Astrocyte of the cerebellum (primary cell): ENCODE measurements at places on chromosomes 4 and X.
A peak's percentile ranks its signal among the peaks of the same experiment; 100 is the strongest.

- no peak for DNase-seq
Observed at GRCh38 chr4:184662236-184662635, 12.7 kb downstream of the PRIMPOL start.

- peak; percentile 43 for DNase-seq
Observed at GRCh38 chr4:98474408-98474844, 184.0 kb downstream of the TSPAN5 start.

DNA sequence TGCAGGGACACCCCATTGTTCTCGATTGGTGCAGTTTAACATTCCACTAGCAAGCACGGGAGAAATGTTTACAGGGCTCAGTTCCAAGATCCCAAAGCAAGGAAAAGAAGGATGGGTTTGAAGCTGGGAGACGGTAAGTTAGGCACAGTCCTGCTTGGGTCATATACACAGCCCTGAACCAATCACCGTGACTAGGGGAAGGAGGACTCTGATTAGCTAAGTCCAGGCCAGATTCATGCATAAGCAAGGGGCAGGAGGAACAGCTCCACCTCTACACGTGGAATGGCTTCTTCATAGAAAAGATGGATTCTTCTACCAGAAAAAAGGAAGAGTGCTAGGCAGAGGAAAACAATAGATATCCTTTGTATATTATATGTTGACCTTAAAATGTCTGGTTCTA, 11.0 kb upstream of the EXOC1L start:
- DNase-seq, result no peak

GRCh38 chr4:126851391-126851790, 781.4 kb upstream of the INTU start:
- DNase-seq, result peak; percentile 63

DNA sequence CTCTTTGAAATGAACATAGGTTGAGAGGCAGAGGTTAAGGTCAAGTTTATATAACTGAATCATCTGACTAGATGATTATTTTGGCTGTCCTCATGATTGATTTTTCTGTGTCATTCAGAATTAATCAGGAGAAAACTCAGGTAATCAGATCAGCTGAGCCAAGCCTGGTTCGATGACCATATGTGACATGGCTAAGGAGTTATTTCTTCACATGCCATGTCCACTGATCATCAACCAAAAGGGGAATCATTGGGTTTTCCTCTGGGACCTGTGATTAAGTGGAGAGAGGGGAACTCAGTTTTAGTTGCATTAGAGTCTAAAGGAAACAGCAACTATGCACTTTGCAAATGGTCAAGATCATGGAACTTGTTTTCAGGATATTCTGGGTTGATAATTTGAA, 20.3 kb upstream of the PACRGL start:
- no peak for DNase-seq

DNA sequence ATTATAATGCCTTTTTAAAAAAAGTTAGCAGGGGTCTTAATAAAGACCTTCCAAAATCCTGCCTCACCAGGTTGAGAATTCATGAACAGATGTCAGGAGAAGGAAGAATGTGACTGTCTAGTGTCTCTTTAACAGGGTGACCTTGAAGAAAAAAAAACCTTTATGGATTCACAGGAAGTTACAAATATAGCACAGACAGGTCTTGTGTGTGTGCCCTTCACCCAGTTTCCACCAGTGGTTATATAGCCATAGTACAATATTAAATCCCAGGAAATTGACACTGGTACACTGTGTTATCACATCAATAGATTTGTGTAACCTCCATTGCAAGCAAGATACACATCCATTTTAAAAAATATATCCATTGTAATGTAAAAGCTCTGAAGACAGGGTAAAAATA, 43.7 kb downstream of the HADH start:
- DNase-seq, result no peak

GRCh38 chr4:168361365-168362024, 42.9 kb upstream of the DDX60 start:
- no peak for DNase-seq

- no peak for DNase-seq
Observed at GRCh38 chr4:122331195-122331594, 47.6 kb upstream of the ADAD1 start.

DNA sequence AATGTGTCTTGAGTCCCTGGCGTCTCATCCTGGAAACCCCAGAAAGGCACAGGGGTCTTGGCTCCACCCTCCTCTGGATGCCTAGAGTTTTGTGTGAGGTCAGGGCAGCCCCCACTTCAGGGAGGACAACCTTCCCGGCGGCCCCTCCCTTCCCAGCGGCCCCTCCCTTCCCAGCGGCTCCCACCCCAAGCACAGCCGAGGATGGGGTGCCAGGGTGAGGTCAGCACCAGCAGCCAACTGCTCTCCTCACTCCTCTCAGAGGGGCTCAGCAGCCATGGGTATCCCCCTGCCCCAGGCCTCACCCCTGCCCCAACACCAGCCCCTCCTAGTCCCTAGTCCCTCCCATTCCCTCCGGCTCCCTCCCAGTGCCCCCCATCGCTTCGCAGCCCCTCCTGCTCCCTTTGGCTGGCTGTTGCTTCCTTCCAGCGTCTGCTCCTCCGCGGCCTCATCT, 17.4 kb downstream of the DGKQ start:
- DNase-seq, result no peak

DNA sequence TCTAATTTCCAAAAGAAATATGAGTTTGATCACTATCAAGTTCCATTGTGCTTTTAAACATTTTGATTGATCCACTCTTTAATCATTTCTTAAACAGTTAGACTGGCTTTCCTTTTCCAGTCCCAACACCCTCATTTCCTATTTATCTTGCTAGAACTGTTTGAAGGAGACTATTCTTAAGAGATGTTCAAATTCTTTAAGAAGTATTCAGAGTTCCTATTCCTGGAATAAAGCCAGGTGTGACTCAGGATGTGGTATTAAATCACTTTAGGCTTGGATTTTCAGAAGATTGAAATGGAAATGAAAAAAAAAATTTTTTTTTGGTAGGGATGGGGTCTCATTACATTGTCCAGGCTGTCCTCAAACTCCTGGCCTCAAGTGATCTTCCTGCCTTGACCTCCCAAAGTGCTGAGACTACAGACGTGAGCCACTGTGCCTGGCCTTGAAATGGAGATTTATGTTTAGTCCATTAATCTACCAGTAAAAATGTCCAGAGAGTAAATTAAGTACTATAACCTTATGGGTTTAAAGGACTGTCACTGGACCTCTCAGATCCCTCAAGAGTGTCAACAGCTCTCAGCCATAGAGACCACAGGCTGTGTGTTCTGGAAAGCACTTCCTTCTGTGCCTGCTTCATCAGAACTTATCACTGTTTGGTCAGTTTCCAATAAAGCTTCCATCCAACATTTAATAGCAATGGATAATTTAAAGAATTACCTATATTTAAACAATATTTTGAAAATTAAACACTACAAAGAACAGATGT, 90.7 kb downstream of the CDS1 start:
- peak; percentile 89 for DNase-seq

- DNase-seq, result no peak
Observed at GRCh38 chr4:31682796-31683195, 962.6 kb downstream of the PCDH7 start.

DNA sequence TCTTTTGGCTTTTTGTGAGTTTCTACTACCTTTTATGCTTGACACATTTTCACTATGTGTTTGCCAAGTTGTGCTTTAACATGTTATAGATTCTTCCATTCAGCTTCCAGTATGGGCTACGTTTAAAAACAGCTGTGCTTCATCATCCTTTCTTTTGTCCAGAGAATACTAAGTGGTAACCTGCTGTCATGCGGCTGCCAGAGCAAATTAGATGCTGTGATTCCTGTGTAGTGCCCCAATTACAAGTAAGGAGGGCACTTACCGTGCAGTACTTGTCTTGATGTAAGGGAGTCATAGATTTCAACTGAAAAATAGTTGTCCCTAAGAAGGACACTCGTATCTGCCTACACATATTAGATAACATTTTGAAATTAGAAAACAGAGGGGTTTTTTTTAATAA, 531.8 kb upstream of the GALNTL6 start:
- no peak for DNase-seq

GRCh38 chr4:105843941-105844340, 51.3 kb upstream of the NPNT start:
- DNase-seq, result no peak

DNA sequence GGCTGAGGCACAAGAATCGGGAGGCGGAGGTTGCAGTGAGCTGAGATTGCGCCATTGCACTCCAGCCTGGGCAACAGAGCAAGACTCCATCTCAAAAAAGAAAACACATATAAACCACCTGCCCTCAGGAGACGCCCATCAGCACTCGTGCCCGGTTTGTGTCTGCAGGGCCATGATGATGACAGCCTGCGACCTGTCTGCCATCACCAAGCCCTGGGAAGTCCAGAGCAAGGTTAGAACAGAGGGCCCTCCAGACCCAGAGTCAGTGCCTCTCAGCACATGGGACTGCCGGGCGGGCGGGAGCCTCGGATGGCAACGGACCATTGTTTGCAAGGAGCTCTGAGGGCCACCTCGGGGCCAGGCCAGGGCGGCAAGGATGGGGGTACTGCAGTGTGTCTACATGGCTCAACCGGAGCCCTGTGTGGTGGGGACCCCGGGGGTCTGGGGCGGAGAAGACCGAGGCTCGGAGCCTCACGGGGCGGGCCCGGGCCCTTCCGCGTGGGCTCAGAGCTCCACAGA, 9.3 kb downstream of the ATP5ME start:
- DNase-seq, result no peak

- DNase-seq, result no peak
Observed at GRCh38 chrX:132860200-132860599, 98.2 kb downstream of the HS6ST2 start.

- no peak for DNase-seq
Observed at GRCh38 chrX:49147936-49148335, 14.6 kb upstream of the MAGIX start.

DNA sequence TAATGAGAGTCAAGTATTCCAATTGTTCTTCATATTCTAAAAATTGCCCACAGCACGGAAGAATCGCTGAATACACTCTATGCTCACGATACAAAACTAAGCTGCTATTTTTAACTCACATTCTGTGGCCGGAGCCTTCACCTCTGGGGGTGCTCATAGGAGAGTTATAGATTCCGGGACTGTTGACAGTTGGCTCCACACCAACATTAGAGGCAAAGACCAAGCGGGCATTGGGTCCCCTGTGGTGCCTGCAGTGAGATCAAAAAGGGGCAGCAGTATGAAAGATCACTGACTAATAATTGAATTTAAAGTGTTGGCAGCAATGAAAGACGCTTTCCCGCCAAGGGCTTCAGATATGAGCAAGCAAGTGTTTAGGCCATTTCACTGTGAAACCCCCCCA, 146.0 kb downstream of the TMEM144 start:
- DNase-seq, result peak; percentile 45

- no peak for DNase-seq
Observed at GRCh38 chr4:144808034-144808433, 162.1 kb downstream of the HHIP start.

GRCh38 chr4:181611946-181612600, 631.1 kb upstream of the TENM3 start:
- DNase-seq, result no peak

GRCh38 chr4:138756519-138756918, 259.1 kb upstream of the NOCT start:
- no peak for DNase-seq

GRCh38 chr4:74926007-74926406, 6.9 kb upstream of the PARM1 start:
- DNase-seq, result no peak

DNA sequence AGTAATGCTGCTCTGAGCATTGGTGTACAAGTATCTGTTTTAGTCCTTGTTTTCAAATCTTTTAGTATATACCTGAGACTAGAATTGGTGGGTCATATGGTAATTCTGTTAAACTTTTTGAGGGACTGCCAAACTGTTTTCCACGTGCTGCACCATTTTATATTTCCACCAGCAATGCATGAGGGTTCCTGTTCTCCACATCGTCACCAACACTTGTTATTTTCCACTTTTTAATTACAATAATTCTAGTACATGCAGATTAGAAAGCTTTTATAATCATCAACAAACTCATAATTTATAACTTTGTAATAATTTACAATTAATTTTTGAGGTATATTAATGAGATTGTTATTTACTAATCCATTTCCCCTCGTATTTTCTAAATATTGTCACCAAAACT, 79.4 kb downstream of the CEP135 start:
- no peak for DNase-seq

DNA sequence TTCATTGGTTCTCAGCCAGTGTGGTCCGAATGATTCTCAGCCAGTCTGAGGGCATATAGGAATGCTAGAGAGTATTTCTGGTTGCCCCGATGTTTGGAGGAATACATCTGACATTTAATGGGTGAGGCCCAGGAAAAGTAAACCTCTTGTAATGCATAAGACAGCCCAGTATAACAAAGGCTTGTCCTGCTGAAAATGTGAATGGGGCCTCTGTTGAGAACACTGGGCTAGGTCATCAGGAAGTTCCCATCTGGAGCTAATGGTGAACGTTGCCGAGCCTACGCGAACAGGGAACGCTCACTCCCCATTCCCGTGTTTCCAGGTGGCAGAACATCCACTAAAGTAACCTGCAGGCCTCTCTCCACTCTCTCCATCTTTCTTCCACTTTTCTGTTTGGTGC, 132.0 kb upstream of the CLNK start:
- DNase-seq, result no peak

DNA sequence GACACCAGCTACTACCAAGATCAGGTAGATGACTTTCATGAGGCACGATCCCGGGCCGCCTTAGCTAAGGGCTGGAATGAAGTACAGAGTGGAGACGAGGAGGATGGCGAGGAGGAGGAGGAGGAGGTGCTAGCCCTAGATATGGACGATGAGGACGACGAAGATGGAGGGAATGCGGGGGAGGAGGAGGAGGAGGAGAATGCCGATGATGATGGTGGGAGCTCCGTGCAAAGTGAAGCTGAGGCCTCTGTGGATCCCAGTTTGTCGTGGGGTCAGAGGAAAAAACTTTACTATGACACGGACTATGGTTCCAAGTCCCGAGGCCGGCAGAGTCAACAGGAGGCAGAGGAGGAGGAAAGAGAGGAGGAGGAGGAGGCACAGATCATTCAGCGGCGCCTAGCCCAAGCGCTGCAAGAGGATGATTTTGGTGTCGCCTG, 481 bp downstream of the UTP3 start:
- no peak for DNase-seq

- peak; percentile 29 for DNase-seq
Observed at GRCh38 chr4:145785391-145786008, 105.6 kb downstream of the C4orf51 start.

GRCh38 chrX:68183612-68184214, 249.6 kb downstream of the OPHN1 start:
- DNase-seq, result peak; percentile 15

GRCh38 chr4:76571274-76571673, 136.2 kb downstream of the SHROOM3 start:
- DNase-seq, result no peak

DNA sequence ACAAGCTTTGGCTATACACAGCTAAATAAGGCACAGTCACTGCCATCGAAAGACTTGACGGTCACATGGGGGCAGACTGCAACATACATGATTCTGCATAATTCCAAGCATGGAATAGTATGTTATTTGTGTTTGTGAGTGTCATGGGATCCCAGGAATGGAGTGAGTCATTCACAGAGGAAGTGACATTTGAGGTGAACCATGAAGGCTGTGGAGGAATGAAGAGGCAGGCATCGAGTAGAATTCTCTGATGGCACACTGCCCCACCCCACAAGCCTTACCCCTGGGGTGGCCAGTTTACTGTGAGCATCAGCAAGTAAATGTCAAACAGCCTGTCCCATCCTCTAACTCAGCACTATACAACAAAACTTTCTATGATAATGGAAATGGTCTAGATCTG, 619.7 kb downstream of the MID1IP1 start:
- no peak for DNase-seq
